ENCODE measurements at places on chromosomes 5 and 9.

- no peak for DNase-seq
Observed at GRCh38 chr5:172150514-172151425, 37.3 kb downstream of the STK10 start.

DNA sequence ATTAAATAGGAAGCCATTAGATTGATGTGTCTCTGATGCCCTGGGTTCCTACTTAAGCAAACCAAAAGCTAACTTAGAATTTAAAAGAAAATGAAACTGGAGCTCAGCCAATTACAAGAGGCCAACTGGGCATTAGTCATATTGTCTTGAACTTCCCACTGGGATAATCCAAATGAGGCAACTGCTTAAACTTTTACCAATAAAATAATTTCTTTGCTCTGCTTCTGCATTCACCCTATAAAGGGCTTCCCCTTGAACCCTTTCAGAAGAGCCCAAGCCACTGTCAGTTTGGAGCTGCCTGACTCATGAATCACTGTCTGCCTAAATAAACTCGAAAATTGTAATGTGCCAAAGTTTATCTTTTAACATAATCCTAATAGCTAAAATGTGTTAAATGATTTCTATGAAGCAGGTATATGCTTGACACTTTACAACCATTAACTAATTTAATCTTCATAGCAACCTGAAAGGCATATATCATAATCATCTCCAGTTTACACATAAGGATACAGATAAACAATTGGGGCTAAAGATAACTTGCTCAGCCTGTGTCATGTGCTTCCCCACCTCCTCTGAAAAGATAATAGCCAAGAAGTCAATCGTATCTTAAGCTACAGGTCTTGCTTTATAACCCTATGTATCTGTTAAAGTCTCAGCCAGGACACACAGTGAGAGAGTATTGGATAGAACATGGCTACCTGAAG, 11.5 kb downstream of the GPR150 start:
- no peak for DNase-seq

GRCh38 chr5:75199071-75199470, 37.6 kb downstream of the ANKRD31 start:
- no peak for DNase-seq

GRCh38 chr5:180201051-180201987, 7.7 kb downstream of the RASGEF1C start:
- DNase-seq, result peak; percentile 43

DNA sequence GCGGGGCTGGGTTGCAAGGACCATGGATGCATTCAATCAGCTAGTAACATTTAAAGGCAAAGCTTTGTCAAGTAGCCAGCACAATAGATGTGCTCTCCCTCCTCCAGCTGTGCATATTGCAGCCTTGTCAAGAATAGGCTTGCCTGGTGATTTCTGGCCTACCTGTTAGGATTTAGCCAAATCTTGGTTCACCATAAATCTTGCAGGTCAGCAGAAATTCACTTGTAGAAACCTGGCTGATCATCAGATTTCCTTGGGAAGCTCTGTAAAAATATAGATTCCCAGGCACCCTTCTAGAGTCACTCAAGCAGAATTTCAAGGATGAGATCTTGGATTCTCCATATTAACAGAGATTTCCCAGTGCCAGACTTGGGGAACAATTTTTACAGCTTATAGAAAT, 152.2 kb upstream of the SLC12A2 start:
- DNase-seq, result no peak

GRCh38 chr5:68458416-68459021, 243.0 kb downstream of the PIK3R1 start:
- DNase-seq, result peak; percentile 46

DNA sequence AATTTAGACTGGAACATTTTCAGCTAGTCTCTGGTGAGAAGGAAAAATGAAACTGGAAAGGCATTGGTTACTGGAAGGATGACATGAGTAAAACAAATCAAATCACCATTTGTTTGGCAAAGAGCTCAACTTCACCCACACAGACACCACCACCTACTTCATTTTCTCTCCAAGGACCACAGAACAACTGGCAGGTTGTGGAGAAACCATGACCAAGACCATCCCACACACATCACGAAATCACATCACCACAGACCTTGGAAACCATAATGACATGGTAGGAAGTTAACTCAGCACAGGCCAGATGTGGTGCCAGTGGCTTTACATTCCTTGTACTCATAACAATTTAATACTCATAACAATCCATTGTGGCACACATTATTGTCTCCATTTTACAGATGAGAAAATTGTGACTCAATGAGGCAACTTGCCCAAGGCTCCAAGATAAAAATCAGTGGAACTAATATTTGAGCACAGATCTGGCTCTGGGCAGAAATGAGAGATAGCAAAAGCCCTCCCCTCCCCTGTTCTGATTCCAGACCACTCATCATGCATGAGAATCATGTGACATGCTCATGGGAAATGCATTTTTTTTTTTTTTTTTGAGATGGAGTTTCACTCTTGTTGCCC, 7.5 kb downstream of the OR1K1 start:
- DNase-seq, result no peak

DNA sequence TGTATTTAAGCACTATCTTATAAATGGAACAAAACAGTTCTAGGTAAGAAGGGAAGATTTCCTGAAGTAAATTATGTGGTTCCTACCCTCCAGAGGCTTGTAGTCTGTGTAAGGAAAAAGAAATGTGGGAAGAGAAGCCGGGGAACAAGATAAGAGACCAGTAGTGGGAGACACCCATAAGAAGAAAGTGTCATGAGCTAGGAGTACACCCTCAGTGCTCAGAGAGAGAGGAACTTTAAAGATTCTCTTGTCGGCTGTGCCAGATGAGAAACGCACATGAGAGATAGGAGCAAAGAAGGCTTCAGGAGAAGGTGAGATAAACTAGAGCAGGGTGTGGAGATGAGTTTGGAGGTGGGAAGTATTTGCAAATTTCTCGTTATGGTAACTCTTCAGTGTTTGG, 18.1 kb downstream of the SLC36A1 start:
- no peak for DNase-seq

GRCh38 chr5:104171958-104172690, 609.5 kb upstream of the NUDT12 start:
- no peak for DNase-seq

- no peak for DNase-seq
Observed at GRCh38 chr5:36045895-36046294, 20.8 kb downstream of the UGT3A2 start.

- no peak for DNase-seq
Observed at GRCh38 chr9:27719711-27720110, 146.4 kb upstream of the C9orf72 start.

GRCh38 chr5:172440486-172440885, 13.8 kb downstream of the SH3PXD2B start:
- no peak for DNase-seq

- DNase-seq, result no peak
Observed at GRCh38 chr5:80797428-80798024, 142.7 kb upstream of the DHFR start.

DNA sequence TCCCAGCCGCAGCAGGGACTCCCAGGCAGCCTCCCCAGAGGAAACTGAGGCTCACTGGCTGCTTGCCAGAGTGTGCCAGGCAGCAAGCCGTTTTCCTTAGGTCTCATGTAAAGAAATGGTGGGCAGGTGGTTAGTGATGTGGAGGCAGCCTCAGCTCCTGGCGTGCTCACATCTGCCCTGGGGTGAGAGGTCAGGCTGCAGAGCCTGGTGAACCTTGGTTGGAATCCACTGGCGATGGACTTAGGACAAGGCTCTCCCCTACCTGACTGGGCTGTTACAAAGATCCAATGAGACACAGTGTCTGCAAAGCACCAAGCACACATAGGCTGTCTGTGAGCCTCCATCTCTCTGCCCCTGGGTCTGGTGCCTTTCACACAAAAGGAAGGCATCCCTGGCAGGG, 30.9 kb downstream of the LHX6 start:
- DNase-seq, result no peak

- DNase-seq, result no peak
Observed at GRCh38 chr9:93437996-93438395, 13.5 kb upstream of the FAM120A start.

DNA sequence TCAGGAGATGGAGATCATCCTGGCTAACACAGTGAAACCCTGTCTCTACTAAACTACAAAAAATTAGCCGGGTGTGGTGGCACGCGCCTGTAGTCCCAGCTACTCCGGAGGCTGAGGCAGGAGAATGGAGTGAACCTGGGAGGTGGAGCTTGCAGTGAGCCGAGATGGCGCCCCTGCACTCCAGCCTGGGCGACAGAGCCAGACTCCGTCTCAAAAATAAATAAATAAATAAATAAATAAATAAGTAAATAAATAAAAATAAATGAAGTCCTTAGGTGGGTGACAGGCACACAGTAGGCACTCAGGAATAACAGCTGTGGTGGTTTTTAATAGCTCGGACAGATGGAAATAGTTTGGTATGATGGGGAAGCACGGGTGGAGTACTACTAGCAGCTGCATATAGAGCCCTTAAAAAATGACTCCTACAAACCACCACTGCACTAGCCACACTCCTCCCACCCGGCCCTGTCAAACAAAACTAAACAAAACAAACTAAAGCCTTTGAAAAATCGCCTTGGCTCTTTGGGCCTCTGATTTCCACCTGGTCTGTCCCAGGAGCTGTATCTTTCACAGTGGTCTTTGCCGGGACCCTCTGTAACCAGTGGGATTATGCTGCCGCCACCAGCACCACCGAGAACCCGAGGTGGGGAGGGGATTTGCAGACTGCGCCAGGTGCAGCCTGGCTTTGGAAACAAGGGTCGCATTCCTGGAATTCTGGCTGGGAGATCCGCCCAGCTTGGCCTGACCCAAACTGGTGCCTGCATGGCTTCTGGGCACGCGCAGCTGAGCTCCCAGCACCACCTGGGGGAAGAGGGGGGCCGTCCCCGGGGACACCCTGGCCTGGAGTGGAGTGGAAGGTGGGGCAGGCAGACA, 5.1 kb upstream of the WDR5 start:
- peak; percentile 57 for DNase-seq

- DNase-seq, result no peak
Observed at GRCh38 chr5:173920866-173921555, 32.9 kb downstream of the CPEB4 start.

- DNase-seq, result no peak
Observed at GRCh38 chr9:21616082-21616778, 134.1 kb upstream of the IFNE start.

DNA sequence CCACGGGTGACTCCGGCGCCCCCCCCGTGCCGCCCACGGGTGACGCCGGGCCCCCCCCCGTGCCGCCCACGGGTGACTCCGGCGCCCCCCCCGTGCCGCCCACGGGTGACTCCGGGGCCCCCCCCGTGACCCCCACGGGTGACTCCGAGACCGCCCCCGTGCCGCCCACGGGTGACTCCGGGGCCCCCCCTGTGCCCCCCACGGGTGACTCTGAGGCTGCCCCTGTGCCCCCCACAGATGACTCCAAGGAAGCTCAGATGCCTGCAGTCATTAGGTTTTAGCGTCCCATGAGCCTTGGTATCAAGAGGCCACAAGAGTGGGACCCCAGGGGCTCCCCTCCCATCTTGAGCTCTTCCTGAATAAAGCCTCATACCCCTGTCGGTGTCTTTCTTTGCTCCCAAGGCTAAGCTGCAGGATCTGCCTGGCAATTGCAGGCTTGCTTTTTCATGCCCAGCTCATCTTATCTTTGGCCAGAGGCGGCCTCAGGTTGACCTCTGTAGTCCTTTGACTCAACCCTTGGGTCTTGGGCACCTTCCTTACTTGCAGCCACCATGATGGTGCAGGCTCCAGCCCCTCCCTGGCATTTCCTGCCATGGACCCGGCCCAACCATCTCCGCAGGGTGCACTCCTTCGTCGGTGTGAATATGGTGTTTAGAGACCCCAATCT, 9.8 kb downstream of the CEL start:
- DNase-seq, result no peak

- no peak for DNase-seq
Observed at GRCh38 chr5:62498961-62499360, 79.7 kb upstream of the LRRC70 start.

DNA sequence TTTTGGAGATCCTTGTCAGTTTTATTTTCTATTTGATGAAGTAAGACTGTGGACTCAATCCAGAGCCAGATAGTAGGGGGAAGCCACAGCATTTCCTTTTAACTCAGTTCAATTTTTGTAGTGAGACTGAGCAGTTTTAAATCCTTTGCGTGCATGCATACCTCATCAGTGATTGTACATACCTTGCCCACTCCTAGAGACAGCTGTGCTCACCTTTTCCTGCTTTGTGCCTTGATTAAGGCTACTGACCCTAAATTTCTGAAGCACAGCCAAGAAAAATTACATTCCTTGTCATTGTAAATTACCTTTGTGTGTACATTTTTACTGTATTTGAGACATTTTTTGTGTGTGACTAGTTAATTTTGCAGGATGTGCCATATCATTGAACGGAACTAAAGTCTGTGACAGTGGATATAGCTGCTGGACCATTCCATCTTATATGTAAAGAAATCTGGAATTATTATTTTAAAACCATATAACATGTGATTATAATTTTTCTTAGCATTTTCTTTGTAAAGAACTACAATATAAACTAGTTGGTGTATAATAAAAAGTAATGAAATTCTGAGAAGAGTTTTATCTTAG, 17.8 kb downstream of the DIMT1 start:
- no peak for DNase-seq

GRCh38 chr5:135861641-135862040, 27.2 kb downstream of the SLC25A48 start:
- DNase-seq, result no peak

DNA sequence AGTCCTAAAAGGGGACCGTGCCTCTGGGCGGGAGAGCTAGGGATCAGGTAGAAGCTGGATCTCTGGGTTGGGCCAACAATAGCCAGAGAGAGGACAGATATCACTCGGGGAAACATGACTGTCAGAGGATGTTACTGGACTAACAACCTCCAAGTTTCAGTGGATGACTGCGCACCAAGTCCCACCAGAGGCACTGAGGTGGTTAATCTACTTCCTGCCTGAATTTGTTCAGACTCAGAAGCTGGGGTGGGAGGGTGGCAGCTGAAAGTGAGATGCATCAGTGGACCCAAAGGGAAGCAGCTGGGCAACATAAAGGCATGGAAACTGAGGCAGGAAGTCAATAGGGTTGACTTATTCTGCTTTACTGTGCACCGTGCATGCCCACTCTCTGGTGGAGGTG, 130.1 kb upstream of the SLC44A1 start:
- DNase-seq, result no peak

- no peak for DNase-seq
Observed at GRCh38 chr5:170266570-170267381, 30.8 kb downstream of the LCP2 start.

DNA sequence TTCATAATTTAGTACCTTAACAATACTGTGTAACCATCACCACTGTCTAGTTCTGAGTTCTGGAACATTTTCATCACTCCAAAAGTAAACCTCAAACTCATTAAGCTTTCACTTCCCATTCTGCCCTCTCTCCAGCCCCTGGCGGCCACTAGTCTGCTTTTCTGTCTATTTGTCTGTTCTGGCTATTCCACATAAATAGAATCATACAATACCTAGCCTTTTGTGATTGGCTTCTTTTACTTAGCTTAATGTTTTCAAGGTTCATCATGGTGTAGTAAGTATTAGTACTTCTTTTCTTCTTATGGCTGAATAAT, 138.7 kb downstream of the RAPGEF6 start:
- DNase-seq, result peak; percentile 93

- peak; percentile 47 for DNase-seq
Observed at GRCh38 chr5:38462976-38463633, 93.3 kb downstream of the LIFR start.
